ENCODE measurements at places on chromosomes 2 and 18. TPM values are rescaled to one million over a fixed set of nuclear protein-coding genes. Genes with fewer than 3 reads are reported as not detected.

- no peaks in the 10 kb centered on the region for H3K36me3 ChIP-seq
- DNase-seq: peak; percentile 26
- H3K4me3 ChIP-seq: no peak overlapping the region
- H3K27me3 ChIP-seq: no peaks in the 10 kb centered on the region
Observed at GRCh38 chr2:79887747-79888374, 375.0 kb downstream of the CTNNA2 start.

Gene NCOA1
- 16.9 TPM for total RNA-seq

GRCh38 chr2:191629001-191629453 is 48.9 kb upstream of the NABP1 start:
- no peaks in the 10 kb centered on the region for H3K27me3 ChIP-seq
- no peak for DNase-seq
- no peak overlapping the region for H3K4me3 ChIP-seq
- H3K27ac ChIP-seq: no peak overlapping the region
- H3K36me3 ChIP-seq: no peaks in the 10 kb centered on the region

GRCh38 chr18:52615943-52616342 is 275.9 kb downstream of the DCC start:
- H3K36me3 ChIP-seq: no peaks in the 10 kb centered on the region
- peaks cover 5% of the 10 kb centered on the region for H3K4me1 ChIP-seq
- no peak overlapping the region for H3K4me3 ChIP-seq
- H3K27ac ChIP-seq: no peak overlapping the region
- DNase-seq: no peak

DNA sequence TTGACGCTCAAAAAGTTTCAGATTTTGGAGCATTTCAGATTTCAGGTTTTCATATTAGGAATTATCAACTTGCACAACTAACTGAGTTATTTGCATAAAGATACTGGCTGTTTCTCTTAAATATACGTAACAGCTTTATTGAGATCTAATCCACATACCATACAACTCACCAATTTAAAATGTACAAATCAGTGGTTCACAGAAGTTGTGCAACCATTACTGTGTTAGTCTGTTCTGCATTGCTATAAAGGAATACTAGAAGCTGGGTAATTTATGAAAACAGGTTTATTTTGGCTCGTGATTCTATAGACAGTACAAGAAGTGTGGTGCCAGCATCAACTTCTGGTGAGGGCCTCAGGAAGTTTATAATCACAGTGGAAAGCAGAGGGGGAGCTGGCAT is 8.2 kb downstream of the ATIC start:
- no peak overlapping the region for H3K27ac ChIP-seq
- peaks cover 17% of the 10 kb centered on the region for H3K4me1 ChIP-seq
- no peak for DNase-seq
- H3K36me3 ChIP-seq: peaks cover 84% of the 10 kb centered on the region

DNA sequence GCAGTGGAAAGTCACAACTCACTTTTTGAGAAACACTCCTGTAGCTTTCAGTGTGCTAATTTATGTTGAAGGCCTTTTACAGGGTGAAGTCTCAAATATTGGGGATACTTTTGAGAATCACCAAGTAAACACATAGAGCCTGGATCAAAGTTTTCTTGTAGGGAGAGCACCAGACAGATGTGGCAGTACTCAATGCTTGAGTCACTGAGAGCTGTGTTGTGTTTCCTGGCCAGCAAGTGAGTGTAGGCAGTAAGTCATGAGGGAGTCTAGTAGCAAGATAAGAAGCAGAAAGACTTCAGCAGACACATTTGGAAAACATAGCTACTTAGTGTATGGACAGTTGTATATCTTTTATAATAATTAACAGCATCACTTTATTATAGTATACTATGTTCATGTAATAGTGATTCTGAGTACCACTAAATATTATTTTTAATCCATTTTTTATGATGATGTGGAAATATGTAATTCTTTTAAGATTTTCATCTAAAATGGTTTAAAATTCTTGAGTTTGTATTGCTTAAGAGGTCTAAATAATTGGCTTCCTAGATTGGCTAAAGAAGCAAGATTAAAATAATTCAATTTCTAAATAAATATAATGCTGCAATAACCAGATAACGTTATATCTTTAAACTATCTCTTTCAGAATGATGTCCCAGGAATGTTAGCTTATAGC is 12.8 kb downstream of the PSMD1 start:
- H3K4me3 ChIP-seq: no peak overlapping the region
- no peaks in the 10 kb centered on the region for H3K4me1 ChIP-seq
- peaks cover 64% of the 10 kb centered on the region for H3K36me3 ChIP-seq

DNA sequence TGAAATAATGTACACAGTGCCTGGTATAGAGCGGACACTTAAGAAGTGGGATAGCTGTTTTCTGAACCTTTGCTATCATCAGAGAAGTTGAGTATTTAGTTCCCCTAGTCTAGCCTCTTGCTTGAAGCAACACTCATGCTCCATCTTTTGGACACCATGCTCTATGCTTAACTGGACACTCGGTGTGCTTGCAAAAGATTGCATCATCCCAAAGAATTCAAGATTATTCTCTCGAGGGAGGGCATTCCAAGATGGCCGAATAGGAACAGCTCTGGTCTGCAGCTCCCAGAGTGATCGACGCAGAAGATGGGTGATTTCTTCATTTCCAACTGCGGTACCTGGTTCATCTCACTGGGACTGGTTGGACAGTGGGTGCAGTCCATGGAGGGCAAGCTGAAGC is 143.9 kb upstream of the FSHR start:
- no peak for DNase-seq
- H3K4me1 ChIP-seq: no peaks in the 10 kb centered on the region
- H3K27ac ChIP-seq: no peak overlapping the region
- H3K4me3 ChIP-seq: no peak overlapping the region
- peaks cover 1% of the 10 kb centered on the region for H3K27me3 ChIP-seq

Data from WTC11 (cell line).